ENCODE measurements at places on chromosomes 11 and 22.

DNA sequence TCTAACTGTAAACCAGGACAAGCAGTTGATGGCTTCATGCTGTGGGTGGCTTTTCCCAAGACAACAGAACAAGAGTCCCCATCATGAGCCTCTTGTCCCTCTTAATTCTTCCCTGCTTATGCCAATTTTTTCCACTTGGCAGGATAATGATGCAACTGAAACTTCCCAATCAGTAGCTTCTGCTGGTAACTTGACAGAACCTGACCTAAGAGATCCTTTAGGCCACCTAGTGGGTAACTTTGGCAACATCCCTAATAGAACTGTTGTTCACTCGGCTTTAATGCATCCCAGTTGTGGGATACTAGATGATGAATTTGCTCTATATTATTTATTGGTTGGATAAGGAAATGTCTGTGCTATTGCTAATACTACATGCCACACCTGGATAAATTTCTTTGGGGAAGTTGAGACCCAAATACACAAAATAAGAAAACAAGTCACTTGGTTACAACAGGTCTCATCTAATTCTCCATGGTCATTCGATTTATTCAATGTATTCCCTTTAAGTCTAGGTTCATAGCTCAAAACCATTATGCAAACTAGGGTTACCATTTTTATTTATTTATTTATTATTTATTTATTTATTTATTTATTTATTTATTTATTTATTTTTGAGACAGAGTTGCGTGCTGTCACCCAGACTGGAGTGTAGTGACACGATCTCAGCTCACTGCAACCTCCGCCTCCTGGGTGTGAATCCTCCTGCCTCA is 41.4 kb upstream of the NFAM1 start:
- no peak for DNase-seq

DNA sequence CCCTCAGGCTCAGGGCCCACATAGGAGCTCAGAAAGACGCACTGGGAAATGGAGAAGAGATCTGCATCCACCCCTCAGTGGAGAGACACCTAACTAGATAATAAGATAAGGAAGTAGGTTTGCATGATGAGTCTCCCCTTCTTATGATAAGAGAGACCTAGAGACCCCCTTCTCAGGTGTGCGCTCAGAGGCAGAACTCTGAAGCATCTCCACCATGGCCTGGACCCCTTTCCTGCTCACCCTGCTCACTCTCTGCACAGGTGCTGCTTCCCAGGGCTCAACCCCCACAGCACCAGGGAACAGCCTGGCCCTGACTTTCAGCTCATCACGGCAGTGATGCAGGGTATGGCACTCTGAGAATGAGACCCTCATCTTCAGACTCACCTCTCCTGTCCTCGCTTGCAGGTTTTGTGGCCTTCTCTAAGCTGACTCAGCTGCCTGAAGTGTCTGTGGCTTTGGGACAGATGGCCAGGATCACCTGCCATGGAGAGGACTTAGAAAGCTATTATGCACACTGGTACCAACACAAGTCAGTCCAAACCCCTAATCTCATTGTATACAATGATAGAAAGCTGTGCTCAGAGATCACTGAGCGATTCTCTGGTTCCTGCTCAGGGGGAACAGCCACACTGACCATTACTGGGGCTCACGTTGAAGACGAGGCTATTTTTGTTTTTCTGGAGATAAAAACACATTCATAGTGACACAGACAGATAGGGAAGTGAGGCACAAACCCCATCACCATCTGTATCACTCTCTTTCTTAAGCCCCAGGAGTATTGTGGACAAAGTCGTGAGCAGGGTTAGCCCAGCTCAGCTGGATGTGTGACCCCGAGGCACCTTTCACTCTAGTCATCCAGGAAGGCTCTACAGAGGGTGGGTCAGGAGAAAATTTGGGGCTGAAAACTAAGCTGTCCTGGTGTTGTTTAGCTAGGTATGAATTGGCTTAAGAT is 29.7 kb upstream of the IGLL5 start:
- no peak for DNase-seq

- DNase-seq: no peak
These were observed 10.7 kb upstream of the SESN3 start for GRCh38 chr11:95241681-95242081.

- no peak for DNase-seq
These were observed 869.2 kb downstream of the TBC1D22A start for GRCh38 chr22:47631571-47632102.

GRCh38 chr11:129252621-129253020 is 60.5 kb upstream of the ARHGAP32 start:
- DNase-seq: no peak

- no peak for DNase-seq
These were observed 25.7 kb upstream of the ALDH3B2 start for GRCh38 chr11:67700141-67700540.

GRCh38 chr22:33896575-33897447 is 23.5 kb downstream of the LARGE1 start:
- DNase-seq: no peak

- DNase-seq: no peak
These were observed 26.4 kb upstream of the OR8D2 start for GRCh38 chr11:124346311-124346955.

- DNase-seq: no peak
These were observed 214.6 kb downstream of the BRD1 start for GRCh38 chr22:49613108-49613507.

DNA sequence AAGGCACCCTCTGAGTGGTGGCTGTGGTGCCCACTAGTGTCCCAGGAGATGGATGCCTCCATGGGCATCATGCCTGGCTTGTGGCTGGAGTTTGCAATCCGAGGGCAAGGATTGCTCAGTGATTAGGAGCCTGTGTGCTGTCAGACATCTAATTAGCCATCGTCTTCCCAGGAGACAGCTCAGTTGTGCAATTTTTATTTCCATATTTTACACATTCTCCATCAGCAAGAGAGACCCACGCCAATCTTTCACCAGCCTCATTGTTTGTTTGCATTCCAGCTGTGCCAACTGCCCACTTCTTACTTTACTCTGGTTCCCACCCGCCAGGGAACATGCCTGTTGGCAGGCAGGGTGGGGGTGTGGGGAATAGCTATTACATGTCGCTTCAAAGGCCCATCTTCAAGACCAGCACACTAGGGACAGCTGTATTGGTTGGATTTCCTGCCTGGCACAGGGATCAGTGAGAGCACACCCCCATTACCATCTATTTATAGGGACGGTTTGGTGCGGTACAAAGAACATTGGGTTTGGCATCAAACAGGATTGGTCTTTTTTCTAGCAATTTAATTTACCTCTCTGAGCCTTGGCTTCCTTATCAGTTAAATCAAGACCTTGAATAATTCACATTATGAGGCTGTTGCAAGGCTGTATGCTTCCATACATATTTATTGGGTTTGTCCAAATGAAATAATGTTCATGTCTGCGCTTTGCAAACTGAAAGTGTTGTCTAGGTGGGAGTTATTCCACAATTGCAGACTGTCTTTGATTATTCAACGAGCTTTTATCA is 80.7 kb upstream of the NAV2 start:
- DNase-seq: no peak

DNA sequence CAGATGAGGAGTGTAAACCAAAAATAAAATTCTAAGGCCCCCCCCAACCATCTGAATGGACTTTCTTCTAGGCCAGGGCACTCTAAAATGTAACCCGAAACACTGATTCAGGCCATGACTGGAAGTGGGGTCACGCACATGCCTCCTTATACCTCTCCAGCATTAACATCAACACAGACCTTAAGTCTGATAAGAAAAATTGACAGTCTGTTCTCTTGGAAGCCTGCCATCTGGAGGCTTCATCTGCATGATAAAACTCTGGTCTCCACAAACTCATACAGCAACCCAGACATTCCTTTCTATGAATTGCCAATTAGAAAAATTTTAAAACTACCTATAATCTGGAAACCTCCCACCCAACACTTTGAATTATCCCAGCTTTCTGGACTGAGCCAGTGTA is 3.9 kb upstream of the SERGEF start:
- DNase-seq: no peak

DNA sequence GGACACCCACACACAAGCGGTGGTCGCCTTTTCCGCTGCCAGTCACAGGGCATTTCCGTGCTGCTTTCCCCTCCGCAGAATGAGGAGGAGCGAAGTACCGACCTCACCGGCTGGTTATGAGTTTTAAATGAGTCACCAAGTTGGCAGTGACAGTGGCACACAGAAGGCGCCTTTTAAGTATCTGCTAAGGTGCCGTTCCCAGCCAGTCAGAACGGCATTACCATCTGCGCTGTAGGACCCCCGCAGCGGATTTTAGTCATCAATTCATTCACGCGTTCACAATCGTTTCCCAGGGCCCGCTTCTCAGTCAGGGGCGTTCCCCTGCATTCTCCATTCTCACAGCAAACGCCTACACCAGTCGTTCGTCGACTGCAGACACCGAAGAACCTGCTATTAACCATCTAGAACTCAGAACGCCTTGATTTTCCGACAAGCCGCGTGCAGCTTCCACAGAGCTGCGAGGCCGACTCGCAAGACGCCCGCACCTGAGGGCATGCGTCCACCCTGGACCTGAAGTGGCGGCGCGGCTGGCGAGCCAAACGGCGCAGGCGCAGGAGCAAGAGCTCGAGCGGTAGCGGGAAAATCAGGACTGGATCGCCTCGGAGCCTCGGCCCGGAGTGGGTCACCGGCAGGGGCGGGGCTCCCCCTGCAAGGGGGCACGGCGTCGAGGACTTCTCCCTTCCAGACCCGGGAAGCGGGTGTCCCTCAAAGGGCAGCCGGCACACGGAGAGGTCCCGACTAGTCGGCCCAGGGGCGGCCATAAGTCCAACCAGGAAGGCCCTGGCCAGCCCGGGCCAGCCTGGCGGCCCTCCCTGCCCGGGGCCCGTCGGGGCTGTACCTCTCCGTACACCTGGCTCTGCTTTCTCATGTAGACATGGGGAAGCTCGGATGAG is 642 bp downstream of the CYP2R1 start:
- DNase-seq: peak; percentile 74

DNA sequence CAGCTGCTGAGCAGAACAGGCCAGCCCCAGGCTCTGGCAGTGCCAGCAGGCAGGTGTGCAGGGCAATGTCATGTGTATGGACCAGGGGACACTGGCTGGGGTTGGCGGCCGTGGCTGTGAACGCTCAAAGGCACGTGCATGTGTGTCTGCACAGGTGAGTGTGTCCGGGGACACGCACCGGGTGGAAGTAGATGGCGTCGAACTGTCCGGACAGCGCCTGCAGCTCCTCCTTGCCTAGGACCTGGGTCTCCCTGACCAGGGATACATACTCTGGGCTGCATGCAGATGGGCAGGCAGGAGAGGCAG is 863 bp downstream of the HDAC10 start:
- DNase-seq: no peak

DNA sequence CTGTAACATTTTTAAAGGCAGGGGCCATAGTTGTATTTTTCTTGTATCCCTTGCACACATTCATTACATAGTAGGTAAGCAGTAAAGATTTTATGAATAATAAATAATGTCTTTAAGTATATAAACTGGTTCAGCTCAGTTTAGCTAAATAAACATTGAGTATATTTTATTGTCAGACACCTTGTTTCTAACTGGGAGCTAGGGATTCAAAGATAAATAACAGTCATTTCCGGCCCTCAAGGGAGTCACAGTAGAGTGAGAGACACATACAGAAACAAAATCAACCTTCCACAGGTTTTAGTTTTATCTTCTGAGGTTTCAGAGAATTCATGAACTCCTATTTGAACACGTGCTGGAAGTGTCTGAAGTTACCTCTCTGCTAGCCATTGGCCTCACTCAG is 760.2 kb downstream of the DLG2 start:
- DNase-seq: no peak

DNA sequence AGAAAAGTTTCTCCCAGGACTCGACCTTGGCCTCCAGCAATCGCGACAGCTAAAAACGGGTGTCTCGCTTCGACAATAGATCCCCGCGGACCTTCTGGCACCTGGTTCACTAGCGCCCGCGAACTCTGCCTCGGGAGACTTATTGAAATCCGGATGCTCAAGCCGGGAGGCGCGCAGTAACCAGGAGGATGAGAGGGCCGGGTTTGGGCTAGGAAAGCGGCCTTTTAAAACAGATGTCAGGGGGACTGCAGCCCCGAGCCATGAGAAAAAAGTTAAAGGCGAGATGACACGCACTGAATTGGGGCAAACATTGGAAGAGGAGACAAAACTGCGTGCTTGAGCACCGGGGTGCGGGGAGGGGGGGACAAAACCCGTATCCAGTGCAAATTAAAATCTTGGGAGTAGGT is 637 bp upstream of the ZBTB16 start:
- no peak for DNase-seq

- no peak for DNase-seq
These were observed 134.8 kb downstream of the TRPC6 start for GRCh38 chr11:101448881-101449442.

- DNase-seq: no peak
These were observed 40.1 kb downstream of the BID start for GRCh38 chr22:17734187-17734586.

DNA sequence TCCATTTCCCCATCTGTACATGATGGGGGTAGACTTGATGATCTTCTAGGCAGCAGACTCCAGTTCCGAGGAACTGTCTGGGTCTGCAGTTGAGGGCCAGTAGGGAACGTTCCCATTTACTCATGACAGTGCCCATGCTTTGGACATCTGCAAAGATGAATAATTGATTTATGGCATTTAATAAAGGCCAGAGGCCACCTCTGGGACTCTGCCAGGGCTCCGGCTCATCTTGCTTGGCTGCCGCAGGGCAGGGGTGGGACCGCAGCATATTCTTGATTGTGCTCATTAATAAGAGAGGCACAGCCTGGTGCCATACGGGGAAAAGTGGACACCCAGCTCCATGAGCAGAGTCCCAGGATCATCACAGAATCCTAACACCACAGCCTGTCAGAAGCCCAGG is 28.1 kb upstream of the KLHL35 start:
- no peak for DNase-seq

GRCh38 chr22:42970029-42970428 is 44.9 kb downstream of the PACSIN2 start:
- no peak for DNase-seq

- DNase-seq: no peak
These were observed 62.1 kb downstream of the FAT3 start for GRCh38 chr11:92286709-92287108.

- no peak for DNase-seq
These were observed 96.2 kb upstream of the TEAD1 start for GRCh38 chr11:12577725-12578644.

DNA sequence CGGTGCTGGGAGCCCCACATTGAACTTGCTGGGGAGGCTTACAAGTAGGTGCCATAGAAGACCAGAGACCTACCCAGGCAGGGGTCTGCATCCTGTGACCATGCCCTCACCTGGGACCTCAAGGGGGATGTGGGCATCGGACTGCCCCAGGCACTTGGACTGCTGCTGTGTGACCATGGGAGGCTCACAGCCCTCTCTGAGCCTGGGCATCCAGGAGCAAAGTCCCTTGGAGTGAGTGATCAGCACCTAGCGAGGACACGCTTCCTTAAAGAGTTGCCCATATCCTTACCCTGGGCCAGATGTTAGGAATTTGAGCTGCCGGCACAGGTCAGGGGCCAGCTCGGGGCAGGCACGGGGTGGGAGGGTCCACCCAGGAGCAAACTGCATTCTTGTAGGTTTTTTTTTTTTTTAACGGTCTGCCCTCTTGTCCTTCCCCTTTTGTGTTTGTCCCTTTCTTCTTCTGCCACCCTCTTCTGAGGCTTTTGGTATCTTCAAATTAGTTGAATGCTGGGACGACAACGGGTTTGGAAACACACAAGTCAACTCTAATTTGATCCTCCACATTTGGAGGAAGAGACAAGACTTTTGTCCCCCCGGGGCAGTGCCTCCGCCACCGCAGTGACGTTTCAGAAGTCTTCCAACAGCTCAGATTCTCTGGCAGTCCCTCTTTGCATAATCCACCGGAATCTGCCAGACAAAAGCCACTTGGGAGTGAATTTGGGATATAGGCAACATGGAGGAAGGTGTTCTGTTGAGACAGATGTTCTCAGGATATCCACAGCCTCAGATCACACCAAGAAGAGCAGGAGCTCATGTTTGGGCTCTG is 46.1 kb upstream of the LINC01488 start:
- DNase-seq: no peak

- no peak for DNase-seq
These were observed 8.8 kb downstream of the HSPA8 start for GRCh38 chr11:123052901-123053721.
